ENCODE measurements at places on chromosomes 13 and 19.

DNA sequence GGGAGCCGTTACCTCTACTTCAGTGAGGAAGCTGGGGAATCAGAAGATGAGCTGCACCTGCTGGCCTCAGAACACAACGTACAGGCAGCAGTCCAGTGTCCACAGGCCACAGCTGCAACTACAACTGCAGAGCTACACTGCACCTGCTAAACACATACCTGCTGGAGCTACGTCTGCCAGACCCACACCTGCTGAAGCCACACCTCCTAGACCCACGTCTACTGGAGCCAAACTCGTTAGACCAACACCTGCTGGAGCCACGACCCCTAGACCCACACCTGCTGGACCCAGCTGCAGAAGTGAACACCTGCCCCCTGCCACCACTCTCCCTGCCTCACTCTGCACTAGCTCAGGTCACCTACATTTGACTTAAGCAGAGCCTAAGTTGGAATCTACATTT lies 169.9 kb downstream of the USP12 start:
- DNase-seq = no peak

- peak; percentile 78 for DNase-seq
These were observed at the start of gene PNMA8A for GRCh38 chr19:46471116-46471733. PNMA8A (minus strand) TSS chr19:46471563; CDS start chr19:46471035, 528 bp downstream.

DNA sequence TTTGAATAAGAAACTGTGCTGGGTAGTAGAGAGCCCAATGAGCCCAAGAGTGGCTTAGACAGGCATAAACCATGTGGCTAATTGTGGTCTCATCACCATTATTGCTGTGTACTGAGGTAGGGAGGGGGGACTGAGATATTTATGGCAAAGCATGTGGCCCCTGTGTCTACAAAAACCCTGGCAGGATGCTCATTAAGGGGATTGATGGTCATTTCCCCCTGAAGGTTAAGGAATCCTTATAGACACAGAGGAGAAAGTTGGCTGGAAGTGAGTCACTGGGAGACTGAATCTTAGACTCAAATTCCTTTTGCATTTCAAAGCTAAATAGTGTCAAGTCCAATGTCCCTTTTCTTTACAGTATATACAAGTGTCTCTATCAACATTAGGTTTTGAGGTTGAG lies 9.8 kb upstream of the DACT3 start:
- no peak for DNase-seq

- DNase-seq = no peak
These were observed 9.6 kb downstream of the HIPK4 start for GRCh38 chr19:40380199-40381037.

GRCh38 chr19:38564981-38565690 lies 52.6 kb downstream of the MAP4K1 start:
- no peak for DNase-seq

DNA sequence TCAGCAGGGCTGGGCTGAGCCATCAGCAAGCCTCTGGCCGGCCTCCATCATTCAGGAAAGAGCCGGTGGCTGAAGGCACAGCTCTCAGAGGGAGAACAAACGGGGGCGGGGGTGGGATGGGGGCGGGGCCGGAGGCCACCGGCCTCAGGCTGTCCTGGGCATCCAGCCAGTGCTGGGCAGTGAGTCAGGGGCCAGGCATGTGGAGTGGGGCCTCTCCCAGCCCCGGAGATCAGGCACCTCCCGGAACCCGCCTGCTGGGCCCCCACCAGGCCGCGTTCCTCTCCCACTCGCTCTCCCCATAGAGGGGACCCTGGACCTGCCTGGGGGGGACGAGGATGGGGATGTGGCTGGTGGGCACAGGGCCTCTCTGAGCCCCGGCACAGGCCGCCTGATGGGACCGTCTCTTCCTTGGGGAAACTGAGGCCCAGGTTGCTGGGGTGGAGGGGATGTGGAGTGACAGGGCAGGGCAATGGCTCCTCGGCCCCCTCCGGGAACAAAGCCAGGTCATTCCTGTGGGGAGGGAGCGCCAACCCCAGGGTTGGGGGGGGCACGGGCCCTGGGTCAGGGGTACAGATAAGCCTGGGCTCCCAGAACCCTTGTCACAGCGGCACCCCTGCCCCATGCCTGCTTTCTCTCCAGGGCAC lies 12.9 kb downstream of the SPC24 start:
- DNase-seq = peak; percentile 94

DNA sequence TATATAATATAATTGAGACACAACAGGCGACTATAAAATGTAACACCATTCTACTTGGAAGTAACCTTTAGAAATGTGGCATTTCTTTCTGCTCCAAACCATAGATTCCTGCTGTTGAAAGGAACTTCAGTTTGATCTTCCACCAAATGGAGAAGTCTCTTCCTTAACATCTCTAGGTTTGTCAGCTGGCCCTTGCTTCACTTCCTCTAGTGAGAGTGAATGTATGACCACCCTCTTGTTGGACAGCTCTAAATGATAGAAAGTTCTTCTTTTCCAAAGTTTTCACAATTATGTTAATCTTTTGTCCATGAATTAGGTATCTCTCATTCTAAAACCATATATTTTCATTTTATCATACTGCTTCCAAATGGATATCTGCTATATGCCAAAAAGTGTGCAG lies 13.8 kb upstream of the COG6 start:
- DNase-seq = no peak

- no peak for DNase-seq
These were observed 150.2 kb downstream of the DCT start for GRCh38 chr13:94329277-94329676.

DNA sequence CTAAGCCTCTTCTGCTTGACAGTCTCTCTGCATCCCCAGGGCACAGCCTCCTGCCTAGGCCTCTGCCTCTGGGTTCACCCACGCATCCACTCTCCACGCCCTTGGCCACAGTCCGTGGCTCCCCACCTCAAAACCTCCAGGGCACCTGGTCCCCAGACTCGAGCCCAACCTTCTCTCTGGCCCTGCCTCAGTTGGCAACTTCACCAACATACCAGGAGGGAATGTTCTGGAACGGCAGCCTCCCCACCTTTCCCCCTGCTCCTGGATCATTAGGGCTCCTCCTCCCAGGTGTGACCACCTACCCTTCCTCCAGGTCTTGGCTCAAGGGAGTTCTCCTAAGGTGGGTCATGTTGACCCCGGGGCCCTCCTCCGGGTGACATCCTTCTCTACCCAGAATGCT lies 69.1 kb downstream of the SOX1 start:
- peak; percentile 35 for DNase-seq

DNA sequence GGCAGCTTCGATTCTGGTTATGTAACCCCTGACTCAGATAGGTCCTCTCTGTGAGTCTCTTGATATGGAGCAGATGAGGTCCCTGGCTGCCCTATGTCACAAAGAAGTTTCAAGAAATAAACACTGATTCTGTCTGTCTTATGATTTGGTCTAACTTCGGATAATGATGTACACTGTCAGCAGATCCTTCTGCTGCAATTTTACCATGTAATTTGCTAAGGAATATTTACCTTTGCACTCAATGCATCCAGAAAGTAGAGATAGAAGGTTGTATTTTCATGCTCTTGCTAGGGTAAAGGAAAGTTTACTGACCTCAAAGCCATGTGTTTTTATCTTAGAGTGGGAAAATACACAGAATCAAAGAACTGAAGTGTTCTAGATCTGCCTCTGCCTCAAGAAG lies 98.2 kb downstream of the KLF5 start:
- no peak for DNase-seq

DNA sequence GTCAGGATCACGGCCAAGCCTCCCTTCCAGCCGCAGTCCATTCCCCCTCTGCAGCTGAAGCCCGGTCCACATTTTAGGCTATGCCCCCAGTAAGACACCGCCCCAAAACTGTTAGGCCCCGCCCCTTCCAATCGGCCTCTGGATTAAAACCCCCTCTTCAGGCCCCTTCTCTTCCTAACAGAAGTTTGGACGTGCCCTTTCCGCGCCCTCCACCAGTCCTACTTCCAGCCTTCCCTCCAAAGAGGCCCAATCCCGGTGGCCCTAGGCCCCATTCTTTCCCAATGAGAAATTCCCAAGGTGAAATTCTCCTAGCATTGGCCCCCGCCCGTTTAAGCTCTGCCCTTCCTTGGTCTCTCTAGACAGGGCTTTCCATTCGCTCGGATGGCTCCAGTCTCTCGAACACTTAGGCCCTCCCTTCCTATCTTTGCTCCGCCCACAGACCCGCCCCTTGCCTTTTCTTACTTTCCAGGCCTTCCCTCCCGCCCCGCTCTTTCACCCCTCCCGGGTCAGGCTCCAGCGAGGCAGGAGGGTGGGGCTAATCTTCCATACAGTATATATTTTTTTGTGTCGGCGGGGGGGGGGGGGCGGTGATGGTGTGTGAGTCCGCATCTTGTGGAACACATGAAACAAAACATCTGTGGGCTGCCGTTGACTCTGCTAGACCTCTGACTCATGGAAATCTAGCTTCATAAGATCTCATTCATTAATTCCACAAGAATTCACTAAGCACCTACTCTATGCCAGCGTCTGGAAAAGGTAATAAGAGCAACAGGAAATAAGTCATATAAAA lies 13.6 kb downstream of the LTBP4 start:
- peak; percentile 85 for DNase-seq

- no peak for DNase-seq
These were observed 1528.7 kb downstream of the UQCRFS1 start for GRCh38 chr19:27684293-27684692.

- no peak for DNase-seq
These were observed 77.1 kb downstream of the DNAJC3 start for GRCh38 chr13:95754069-95754468.

DNA sequence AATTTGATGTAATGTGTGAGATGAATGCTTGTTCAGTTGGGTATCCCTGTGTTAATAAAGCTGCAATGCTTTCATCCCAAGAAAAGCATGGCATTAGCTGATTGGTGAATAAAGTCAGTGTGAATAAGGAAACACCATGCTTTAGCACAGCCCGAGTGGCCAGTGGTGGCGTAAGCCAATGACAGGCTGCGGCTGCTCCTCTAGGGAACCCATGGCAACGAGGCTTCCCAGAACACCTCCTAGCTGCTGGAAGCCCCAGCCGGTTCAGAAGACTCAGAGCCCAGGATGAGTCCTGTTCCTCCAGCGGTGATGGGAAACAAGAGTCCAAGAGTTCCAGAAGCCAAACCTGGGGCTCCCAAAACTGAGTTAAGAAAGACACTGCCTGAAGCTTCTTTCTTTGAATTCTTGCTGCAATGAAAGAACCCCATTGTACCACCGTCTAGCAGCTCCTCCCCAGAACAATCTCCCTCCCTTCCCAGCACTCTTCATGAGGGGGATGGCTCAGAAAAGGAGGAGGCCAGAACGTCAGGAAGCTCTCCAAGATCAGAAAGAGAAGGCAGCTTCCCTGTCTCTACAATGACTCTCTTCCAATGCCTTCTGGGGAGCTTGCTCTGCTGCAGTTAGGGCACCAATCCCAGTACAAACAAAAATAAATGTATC lies 58.2 kb downstream of the TSHZ3 start:
- peak; percentile 33 for DNase-seq

- DNase-seq = no peak
These were observed 44.3 kb upstream of the N4BP2L1 start for GRCh38 chr13:32472194-32472621.

DNA sequence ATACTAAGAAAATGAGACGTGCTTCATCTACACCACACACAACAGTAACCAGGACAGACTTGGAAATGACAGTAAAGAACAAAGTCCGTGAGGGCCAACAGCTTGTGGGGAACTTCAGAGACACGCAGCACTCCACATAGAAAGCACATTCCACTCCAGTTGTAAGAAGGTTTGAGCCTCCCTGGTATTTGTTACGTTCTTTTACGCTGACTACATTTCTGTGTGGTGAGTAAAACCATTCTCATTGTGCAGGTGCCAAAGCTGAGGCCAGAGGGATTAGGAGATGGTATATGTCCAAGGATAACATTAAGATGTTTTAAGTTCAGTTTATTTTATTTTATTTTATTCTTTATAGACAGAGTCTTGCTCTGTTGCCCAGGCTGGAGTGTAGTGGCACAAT lies 1189.9 kb downstream of the UQCRFS1 start:
- DNase-seq = no peak

GRCh38 chr19:34256835-34257558 lies 2.6 kb downstream of the GARRE1 start:
- DNase-seq = no peak

DNA sequence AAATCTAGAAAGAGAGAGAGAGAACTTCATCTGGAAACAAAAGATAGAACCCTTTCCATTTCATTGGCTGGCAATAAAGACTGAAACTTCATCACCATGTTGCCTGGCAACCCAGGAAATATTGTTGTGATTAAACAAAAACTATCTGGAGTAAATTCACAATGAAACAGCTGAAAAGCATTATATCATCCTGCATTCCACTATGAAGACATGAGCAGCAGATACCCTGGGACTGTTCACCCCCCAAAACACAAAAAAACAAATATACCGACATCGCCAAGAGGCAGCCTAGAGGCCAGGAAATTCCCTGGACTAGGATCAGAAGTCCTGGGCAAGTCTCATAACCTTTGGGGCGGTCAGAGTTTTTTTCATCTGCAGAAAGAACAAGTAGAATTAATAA lies 158.3 kb downstream of the FOXO1 start:
- no peak for DNase-seq

GRCh38 chr13:40153516-40153915 lies 498.1 kb downstream of the COG6 start:
- DNase-seq = no peak

- DNase-seq = no peak
These were observed 14.2 kb downstream of the ONECUT3 start for GRCh38 chr19:1767464-1767933.

DNA sequence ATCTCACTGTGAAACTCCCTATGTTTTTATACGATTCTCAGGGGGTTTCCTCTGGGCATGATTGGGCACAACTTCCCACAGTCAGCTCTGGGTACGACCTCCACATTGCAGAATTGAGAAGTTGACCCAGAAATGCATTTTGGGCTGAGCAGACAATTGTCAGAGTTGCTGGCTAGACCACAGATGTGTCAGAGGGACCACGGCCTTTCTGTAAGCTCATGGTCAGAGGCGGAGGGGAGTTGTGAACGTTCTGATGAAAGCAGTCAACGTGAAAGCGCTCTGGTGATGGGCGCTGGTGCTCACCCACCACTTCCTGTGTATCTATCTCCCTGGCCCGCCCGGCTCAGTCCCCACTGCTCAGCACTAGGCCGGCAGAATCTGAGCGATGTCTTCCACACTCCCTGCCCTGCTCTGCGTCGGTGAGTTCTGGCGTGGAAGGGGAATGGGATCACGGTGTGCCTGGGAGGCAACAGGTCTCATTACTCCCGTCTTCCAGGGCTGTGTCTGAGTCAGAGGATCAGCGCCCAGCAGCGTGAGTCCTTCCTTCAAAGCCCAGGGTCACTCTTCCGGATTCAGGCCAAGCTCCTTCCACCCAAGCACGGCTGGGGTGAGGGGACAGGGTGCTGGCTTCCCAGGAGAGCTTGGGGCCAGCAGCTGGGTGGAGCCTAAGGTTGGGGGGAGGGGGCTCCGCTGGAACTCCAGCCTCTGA lies at the start of gene NCR1:
NCR1 (plus strand) TSS at position 346 of the 709 bp plus-strand sequence; CDS start at position 386, 40 bp downstream.
- no peak for DNase-seq

GRCh38 chr13:44629465-44630183 lies 53.5 kb upstream of the TSC22D1 start:
- no peak for DNase-seq

DNA sequence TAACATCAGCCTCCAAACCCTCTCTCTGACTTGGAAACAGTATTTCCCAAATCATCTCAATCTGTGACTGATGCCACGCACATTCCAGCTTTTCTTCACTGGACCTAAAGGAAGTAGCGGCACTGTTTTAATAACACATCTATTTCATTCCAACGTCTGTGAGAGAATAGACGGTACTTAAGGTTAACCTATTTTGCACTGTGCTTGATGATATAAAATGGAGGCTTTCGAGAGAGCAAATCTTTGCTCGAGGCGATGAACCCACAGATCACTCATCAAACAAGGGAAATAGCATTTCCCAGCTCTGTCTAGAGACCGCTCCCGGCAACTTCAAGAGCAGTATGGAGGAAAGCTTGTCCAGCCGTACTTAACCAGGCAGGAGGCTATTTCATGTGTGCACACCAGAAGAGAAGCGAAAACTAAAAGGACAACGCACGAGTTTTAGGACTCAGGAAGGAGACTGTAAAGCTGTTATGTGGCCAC lies 2.9 kb downstream of the UBL3 start:
- DNase-seq = no peak

Measured in cardiac septum (tissue), 1 donor.